Right lung (tissue), 10 donors: ENCODE measurements at places on chromosomes 2 and 18. TPM values are rescaled to one million over a fixed set of nuclear protein-coding genes. Genes with fewer than 3 reads are reported as not detected.

ARHGEF4 gene
- 2.4 TPM for polyA plus RNA-seq

LOXHD1 gene
- 0.70 TPM for polyA plus RNA-seq

BMPR2 gene
- polyA plus RNA-seq, result 84.9 TPM

GRCh38 chr2:102063487-102063911, 71.7 kb downstream of the IL1R2 start:
- DNase-seq, result no peak

DNA sequence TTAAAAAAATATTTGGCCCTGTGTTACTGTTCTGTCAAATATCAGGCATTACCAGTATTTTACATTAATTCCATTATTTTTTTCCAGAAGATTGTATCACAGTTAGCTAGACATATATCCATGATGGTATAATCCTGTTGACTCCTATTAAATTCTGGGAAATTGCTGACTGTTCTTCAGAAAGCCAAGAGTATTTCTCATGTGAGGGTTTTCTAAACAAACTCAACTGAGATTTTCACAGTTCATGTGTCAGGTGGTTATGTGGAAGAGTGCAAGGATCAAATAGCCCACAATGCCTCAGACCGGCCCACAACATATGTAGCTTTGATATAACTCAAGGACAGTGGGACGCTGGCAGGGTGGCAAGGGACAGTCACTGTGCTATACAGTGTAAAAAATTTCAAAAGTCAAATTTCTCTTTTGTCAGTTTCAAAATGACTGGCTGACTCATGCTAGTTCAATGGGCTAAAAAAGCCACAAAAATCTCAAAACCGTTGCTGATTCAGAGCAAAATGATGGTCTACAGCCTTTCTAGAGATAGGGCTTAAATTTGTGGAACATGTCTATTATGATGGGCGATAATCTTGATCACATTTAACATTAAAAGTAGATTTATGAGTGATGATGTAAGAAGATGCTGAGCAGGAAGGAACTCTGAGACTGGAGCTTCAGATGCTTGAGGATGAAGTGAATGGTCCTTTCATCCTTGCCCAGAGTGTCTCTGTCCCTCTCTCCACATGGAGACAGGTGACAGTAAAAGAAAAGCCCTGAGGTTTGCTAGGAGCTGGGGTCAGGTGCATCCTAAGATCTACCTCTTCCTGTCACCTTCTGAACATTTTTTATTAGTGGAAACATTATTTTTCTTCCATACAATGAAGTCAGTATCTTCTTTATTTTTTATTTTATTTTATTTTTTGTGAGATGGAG, 175.8 kb upstream of the PIEZO2 start:
- DNase-seq, result no peak

DNA sequence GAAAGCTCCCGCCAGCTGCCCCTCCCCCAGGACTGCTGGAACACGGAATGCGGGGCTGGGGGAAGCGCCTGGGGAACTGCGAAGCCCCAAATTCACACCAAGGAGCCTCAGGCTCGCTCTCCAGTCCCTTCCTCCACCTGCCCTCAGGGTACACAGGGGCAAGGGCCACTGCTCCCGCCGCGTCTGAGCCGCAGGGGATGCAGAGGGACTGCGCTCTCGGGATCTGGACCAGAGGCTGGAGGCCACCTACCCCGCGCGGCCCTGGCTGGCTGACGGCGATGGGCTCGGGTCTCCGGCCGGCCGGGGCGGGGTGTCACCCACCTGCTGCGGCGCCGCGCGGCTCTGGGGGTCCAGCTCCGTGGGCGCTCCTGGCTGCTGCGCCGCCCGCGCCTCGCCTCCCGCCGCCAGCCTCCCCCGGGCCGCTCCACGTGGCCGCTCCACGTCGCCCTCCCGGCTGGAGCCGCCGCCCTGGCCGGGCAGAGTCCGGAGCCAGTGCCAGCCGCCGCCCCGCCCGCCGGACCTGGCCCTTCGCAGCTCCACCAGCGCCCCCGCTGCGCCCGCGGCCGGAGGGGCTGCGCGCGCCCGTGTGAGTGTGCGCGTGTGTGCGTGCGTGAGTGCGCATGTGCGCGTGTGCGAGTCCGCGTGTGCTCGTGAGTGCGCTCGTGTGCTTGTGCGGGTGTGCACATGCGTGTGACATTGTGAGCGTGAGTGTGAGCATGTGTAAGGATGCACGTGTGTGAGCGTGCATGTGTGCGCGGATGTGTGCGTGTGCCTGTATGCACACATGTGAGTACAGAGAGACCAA, at the start of gene CGREF1:
TSS of gene CGREF1 (minus strand) at position 604 of the 805 bp plus-strand sequence. CDS start 14,762 bp downstream, outside the sequence.
- no peak for DNase-seq

GRCh38 chr2:30362468-30363081, 84.5 kb upstream of the LCLAT1 start:
- DNase-seq, result no peak

GRCh38 chr2:63819765-63820717, 21.7 kb upstream of the UGP2 start:
- DNase-seq, result peak; percentile 24

DNA sequence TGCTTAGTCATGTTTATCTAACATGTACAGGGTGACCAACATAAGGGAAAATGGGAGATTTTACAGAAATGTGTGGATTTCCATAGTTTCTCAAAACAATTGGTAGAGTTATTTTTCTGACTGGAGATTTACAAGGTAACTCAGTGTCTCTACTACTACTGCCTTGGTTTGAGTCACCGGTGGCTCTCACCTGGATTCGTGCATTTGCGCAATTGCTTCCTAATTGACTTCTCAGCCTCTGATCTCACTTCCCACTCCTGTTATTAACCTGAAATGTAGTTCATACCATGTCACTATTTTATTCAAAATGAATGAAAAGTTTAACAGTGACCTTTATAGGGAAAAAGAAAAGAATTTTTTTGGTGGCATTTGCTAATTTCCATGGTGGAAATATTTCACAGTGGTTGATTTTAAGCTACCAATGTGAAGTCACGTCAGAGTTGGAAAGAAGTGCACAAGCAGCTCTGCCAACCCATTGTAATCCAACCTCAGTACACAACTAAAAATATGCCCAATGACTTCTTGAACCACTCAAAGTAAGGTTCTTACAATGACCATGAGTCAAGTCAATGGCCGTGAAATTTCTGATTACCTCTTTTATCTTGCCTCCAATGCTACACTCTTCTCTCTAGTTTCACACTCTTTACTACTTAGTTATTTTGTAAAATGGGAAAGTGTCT, 94.0 kb downstream of the NYAP2 start:
- no peak for DNase-seq
